ENCODE measurements at places on chromosomes 16 and 17. TPM values are rescaled to one million over a fixed set of nuclear protein-coding genes. Genes with fewer than 3 reads are reported as not detected.
A peak's percentile ranks its signal among the peaks of the same experiment; 100 is the strongest.

- no peaks in the 10 kb centered on the region for H3K4me1 ChIP-seq
- no peak for DNase-seq
- no peaks in the 10 kb centered on the region for H3K36me3 ChIP-seq
- H3K27me3 ChIP-seq, result no peaks in the 10 kb centered on the region
- no peak overlapping the region for H3K4me3 ChIP-seq
Observed at GRCh38 chr16:51579652-51580360, 428.7 kb upstream of the SALL1 start.

GRCh38 chr16:66873685-66874055, 6.6 kb upstream of the PDP2 start:
- H3K4me1 ChIP-seq, result peaks cover 53% of the 10 kb centered on the region
- peak overlapping the region; percentile 97 for H3K27ac ChIP-seq
- H3K36me3 ChIP-seq, result no peaks in the 10 kb centered on the region
- H3K4me3 ChIP-seq, result peak overlapping the region; percentile 87
- no peak for DNase-seq

GRCh38 chr16:54402270-54402669, 115.7 kb upstream of the IRX3 start:
- no peaks in the 10 kb centered on the region for H3K4me1 ChIP-seq
- DNase-seq, result no peak
- H3K27ac ChIP-seq, result no peak overlapping the region

GRCh38 chr16:17155485-17155884, 315.3 kb downstream of the XYLT1 start:
- DNase-seq, result no peak
- no peaks in the 10 kb centered on the region for H3K4me1 ChIP-seq
- H3K36me3 ChIP-seq, result peaks cover 7% of the 10 kb centered on the region
- H3K27ac ChIP-seq, result no peak overlapping the region
- H3K4me3 ChIP-seq, result no peak overlapping the region

DNA sequence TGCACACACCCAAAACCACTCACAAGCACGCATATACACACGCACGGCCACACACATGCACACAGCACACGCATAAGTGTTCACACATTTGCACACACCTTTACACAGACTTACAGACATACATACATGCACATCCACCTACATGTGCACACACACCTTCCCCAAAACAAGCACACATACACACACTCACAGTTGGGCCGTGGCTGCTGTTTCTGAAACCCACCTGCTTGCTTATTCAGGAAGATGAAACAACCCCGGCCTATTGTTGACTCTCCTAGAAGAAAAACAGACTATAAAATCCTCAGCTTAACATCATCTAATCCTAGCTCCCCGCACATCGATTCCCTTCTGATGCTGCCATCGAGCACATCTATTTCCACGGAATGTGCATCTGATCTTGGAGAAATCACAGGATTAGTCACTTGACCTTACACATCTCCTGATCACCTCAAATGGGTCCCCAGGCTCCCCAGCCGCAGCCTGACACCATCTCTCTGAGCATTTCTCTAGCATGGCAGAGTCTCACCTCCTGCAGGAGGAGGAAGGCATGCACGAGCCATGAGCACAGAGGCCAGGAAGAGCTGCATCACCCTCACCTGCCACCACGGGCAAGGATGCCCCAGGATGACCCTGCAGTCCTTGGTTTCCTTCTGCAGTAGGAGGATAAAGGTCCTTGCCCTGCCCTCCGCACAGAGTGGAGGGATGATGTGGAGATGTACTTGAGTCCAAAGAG, 105.8 kb upstream of the CDH5 start:
- H3K4me3 ChIP-seq, result no peak overlapping the region
- no peaks in the 10 kb centered on the region for H3K36me3 ChIP-seq
- H3K27ac ChIP-seq, result no peak overlapping the region
- H3K27me3 ChIP-seq, result peaks cover under 1% of the 10 kb centered on the region

DNA sequence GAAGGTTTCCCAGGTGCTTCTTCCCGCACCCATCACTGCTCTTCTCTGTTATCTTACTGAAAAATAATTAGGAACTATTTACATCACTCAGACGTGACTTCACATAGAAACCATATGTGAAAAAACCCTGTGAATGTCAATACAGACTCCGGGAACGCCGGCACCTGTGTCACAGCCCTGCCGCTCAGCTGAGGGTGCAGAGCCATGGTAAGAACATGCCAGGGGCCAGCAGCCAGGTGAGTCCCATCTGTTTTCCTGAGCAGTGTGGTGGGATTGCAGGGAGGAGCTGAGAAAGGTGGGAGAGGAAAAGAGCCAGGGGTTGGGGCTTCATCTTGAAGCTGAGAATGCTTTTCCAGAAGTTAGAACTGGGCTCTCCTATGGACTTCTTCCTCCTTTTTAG, 13.7 kb downstream of the FOXF1 start:
- H3K4me3 ChIP-seq, result no peak overlapping the region
- H3K27ac ChIP-seq, result no peak overlapping the region
- no peak for DNase-seq
- peaks cover 7% of the 10 kb centered on the region for H3K27me3 ChIP-seq
- no peaks in the 10 kb centered on the region for H3K36me3 ChIP-seq

- no peaks in the 10 kb centered on the region for H3K27me3 ChIP-seq
- DNase-seq, result no peak
- H3K4me3 ChIP-seq, result peak overlapping the region; percentile 86
- peaks cover 22% of the 10 kb centered on the region for H3K4me1 ChIP-seq
- peaks cover 49% of the 10 kb centered on the region for H3K36me3 ChIP-seq
- H3K27ac ChIP-seq, result peak overlapping the region; percentile 91
Observed at GRCh38 chr17:13016881-13017654, 759 bp downstream of the ELAC2 start.

DNA sequence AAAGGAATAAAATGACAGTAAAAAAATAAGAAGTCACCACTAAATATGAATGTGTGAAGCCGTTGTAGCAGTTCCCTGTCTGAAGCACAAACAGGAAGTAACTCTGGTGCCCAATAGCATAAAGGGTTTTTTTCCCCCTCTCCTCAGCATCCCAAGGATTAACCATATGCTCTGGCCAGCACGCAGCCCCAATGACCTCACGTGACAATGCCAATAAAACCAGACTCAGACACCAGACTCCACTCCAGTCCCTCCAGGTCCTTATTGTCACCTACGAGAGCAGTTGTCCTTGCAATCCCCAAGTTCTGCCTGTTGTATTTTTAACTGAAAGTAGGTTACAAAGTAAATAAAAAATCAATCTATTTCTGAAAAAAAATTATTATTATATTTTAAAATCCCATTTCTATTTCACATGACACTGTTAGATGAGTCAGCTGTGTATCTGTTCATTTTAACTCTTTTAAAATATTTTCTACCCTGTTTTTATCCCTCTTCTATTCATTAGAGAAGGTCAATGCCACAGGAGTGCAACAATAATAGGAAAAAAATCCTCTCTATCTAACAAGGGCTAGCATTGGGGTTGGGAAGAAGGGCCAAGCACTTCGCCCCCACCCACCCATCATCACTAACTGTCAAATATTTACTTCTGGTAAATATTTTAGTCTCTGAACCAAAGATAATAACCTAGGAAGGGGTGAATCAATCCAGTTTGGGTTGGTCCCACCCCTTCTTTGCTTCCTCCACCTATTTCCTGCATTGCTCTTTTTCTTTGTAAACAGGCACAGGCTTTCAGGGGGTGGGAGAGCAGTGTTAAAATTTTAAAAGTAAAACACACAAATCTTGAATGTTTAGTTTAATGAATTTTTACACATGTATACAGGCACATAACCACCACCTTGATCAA, 6.6 kb downstream of the PRAC1 start:
- no peak overlapping the region for H3K27ac ChIP-seq
- DNase-seq, result no peak
- H3K27me3 ChIP-seq, result peaks cover 67% of the 10 kb centered on the region
- peaks cover 2% of the 10 kb centered on the region for H3K36me3 ChIP-seq
- no peak overlapping the region for H3K4me3 ChIP-seq

GRCh38 chr16:239948-240277, 5.3 kb downstream of the FAM234A start:
- peaks cover 4% of the 10 kb centered on the region for H3K27me3 ChIP-seq
- peaks cover 3% of the 10 kb centered on the region for H3K36me3 ChIP-seq
- no peak for DNase-seq
- peaks cover 19% of the 10 kb centered on the region for H3K4me1 ChIP-seq
- no peak overlapping the region for H3K4me3 ChIP-seq
- no peak overlapping the region for H3K27ac ChIP-seq

GRCh38 chr16:10637337-10638037, 57.1 kb upstream of the EMP2 start:
- no peak overlapping the region for H3K4me3 ChIP-seq
- no peak for DNase-seq
- H3K36me3 ChIP-seq, result no peaks in the 10 kb centered on the region
- H3K27me3 ChIP-seq, result peaks cover 2% of the 10 kb centered on the region
- no peaks in the 10 kb centered on the region for H3K4me1 ChIP-seq

DNA sequence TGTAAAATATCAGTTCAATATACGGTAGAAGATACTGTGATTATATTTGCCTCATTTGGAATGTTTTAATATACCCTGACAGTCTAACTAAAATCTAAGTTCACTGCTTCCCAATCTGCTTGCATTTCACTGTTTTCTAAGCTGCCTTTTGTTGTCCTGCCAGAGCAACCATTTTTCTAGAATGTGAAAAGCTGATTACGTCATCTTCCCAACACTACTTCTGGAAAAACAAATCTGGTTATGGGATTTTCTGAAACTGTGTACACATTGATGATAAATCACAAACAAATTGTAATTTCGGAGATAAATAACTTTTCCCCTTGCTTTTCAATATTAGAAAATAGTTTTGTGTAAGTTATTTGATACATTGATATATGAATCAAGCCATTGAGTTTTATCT, 1529.0 kb downstream of the CDH11 start:
- no peaks in the 10 kb centered on the region for H3K36me3 ChIP-seq
- no peak overlapping the region for H3K27ac ChIP-seq
- H3K27me3 ChIP-seq, result no peaks in the 10 kb centered on the region
- no peak for DNase-seq
- no peak overlapping the region for H3K4me3 ChIP-seq
- H3K4me1 ChIP-seq, result no peaks in the 10 kb centered on the region

DNA sequence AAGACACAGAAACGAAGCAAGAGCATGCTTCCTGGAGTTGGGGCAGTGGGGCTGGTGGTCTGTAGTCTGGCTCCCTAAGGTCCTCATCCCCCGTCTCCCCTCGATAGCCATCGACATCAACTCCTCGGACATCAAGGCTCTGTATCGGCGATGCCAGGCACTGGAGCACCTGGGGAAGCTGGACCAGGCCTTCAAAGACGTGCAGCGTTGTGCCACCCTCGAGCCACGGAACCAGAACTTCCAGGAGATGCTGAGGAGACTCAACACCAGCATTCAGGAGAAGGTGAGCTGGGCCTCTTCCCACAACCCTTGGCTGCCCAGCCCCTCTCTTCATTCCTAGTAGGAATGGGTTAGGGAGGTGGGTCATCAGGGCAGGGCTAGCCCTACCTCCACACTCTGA, 2.3 kb downstream of the UNC45B start:
- no peaks in the 10 kb centered on the region for H3K36me3 ChIP-seq
- DNase-seq, result no peak
- H3K4me3 ChIP-seq, result no peak overlapping the region
- H3K27ac ChIP-seq, result no peak overlapping the region

HIC1 gene
- total RNA-seq, result 49.4 TPM

PFAS gene
- total RNA-seq, result 208 TPM

JPH3 gene
- total RNA-seq, result not detected

GLIS2 gene
- total RNA-seq, result 1.4 TPM

NXN gene
- 0.28 TPM for total RNA-seq

NCBP3 gene
- 52.1 TPM for total RNA-seq

MIS12 gene
- 39.2 TPM for total RNA-seq

Data from activated CD4-positive, alpha-beta T cell treated with anti-CD3 and anti-CD28 coated beads, Interleukin-2, amount 10 ng/mL, durations not matched to agents 24 days and 14 days (primary cell).